ENCODE measurements at places on chromosomes 6 and 20.

- DNase-seq, result no peak
Observed at GRCh38 chr6:110233770-110234374, 53.6 kb downstream of the CDC40 start.

DNA sequence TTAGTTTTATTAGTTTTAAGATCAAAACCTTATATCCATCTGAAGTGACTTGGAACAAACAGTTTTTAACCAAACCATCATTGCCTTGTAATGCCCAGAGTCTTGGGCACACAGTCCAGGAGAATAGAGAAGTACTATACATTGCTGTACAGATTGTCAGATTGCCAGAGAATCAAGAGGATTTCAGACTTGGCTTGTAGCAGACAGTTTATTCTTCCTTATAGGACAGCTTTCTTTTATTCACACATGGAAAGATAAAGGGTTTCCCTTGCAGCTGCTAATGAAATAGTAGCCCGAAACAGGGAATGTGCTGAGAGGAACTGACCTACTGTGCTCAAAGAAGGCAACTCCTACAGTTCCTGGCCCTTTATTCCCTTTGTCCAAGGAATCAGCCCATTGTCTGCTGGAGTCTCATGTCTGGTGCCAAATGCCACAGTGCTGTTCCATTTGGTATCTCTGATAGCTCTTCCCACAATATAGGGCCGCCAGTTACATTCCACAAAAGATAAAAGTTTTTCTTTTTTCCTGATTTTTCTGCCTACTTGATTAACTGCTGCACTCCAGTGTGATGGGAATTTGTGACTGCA is 30.6 kb downstream of the DCBLD1 start:
- no peak for DNase-seq

DNA sequence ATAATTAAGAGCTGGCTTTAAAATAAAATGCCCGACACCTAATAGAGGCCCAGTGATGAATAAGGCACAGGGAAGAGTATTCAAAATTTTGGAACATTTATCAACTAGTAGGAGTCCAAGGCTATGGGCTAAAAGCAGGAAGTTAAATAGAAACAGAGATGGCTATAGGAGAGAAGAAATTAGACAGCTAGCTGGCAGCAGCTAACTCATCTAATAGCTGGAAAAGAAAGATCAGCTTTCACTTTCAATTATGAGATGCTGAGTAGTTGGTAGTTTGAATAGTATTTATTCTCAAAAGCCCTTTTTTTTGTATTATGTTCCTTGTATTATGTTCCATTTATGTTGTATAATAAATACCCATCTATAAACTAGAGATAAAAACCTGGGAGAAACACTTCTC is 215.7 kb downstream of the SLC35F1 start:
- DNase-seq, result no peak

DNA sequence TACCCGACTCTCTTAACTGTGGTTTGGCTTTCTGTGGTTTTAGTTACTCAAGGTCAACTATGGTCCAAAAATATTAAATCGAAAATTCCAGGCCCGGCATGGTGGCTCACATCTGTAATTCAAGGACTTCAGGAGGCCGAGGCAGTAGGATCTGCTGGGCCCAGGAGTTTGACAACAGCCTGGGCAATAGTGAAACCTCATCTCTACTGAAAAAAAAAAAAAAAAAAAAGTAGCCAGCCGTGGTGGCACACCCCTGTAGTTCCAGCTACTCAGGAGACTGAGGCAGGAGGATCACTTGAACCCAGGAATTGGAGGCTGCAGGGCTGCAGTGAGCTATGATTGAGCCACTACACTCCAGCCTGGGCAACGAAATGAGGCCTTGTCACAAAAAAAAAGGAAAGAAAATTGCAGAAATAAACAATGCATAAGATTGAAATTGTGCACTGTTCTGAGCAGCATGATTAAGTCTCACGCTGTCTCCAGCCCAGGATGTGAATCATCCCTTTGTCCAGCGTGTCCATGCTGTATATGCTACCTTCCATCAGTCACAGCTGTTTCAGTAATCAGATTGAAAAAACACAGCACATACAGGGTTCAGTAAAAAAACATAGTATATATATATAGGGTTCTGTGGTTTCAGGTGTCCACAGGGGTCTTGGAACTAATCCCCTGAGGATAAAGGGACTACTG is 40.7 kb downstream of the RGS17 start:
- no peak for DNase-seq

GRCh38 chr6:73722318-73723060 is 26.5 kb downstream of the CD109 start:
- no peak for DNase-seq

DNA sequence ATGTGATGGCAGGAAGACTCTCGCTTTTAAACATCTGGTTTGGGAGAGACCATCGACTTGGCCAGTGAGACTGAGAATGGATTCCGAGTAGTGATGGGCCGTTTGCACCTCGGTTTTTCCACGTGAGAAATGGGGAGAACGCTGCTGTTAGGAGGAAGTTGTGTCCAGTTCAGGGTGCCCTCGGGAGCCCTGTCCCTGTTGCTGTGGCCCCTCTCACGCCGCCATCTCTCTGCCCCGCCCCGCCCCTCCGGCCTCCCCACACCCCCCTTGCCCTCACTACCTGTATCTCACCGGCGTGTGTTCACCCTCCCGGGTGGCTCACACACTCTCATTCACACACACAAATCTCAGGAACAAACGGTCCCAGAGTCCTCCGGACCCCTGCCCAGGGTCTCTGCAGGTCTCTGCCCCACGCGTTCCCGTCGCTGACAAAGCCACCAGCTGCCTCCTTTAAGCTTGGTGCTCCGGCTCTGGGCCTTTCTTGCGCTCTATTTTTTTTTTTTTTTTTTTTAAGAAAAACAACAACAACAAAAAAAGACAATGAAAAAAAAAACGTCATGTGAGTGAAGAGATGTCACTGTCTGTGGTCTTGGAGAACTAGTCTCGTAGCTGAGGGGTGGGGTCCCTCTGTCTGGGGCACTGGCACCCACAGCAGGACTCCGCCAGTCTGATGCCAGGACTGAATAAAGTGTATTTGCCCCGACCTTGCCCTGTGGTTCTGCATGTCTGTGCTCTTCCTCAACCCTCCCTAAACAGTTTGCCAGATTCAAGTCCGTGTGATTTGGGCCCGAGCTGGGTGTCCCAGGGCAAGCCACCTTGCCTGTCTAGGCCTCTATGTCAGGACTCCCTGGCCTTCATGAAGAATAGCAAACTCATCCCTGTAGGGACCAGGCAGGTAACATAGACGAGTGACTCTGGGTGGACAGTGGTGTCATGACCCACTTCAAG is 2.9 kb downstream of the SOX12 start:
- no peak for DNase-seq

DNA sequence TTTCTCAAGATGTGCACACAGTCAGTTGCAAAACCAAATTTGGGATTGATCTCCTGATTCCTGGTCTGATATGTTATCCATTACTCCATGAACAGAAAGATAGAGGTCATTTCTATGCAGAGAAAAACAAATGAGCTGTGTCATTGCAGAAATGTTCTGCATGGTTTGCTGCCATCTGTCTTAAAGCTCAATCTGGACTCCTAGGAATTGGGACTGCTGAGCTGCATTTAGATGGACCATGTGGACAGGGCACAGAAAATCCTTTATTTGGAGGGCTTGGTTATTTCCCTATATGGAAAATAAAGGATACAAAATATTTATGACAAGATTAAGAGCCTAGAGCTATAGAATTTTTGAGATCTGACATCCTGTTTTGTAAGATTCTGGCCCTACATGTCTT is 91.3 kb downstream of the ADGRB3 start:
- DNase-seq, result no peak

DNA sequence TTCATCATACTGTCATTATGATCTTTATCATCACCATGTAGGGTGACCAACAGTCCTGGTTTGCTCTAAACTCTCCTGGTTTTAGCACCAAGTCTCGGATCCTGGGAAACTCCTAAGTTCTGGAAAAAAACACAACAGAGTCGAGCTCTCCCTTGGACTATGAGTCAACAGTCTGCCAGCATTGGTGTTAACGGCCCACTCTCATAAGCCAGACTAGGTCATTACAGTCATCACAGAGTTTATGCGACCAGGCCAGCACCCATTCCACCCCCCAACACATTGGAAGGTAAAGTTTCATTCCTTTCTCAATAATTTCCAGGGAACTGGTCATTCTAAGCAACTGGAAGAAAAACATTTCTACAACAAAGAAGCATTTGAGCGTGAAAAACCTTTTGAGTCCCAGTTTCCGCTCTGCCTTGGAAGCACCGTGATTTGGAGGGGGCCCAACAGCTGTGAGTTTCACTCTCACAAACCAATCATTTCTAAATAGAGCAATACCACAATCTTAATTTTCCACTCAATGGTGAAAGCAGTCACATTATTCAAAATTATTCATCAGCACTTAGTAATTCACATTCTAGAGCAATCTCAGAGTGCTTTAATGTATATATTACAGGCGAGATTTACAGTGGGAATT is 445.0 kb downstream of the CDH26 start:
- no peak for DNase-seq

GRCh38 chr6:101544286-101544685 is 150.8 kb downstream of the GRIK2 start:
- DNase-seq, result no peak

- DNase-seq, result no peak
Observed at GRCh38 chr6:113352029-113352801, 504.9 kb upstream of the MARCKS start.

DNA sequence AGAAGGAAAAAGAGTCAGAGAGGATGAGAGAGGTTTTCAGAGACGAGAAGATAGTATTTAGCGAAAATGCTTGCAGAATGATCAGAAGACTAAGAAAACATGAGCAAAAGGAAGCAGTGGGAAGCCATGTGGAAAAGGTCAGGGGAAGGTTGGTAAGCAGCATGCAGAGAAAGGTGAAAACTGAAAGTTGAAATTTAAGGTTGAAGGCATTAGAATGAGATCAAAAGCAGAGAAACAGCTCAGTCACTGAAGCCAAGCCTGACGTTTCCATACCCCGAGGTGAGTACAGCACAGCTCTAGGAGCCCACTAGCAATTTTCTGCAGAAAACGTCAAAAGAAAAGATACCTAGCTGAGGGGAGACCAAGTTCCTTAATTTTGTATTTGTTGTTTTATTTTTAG is 19.1 kb upstream of the TFB1M start:
- DNase-seq, result no peak

DNA sequence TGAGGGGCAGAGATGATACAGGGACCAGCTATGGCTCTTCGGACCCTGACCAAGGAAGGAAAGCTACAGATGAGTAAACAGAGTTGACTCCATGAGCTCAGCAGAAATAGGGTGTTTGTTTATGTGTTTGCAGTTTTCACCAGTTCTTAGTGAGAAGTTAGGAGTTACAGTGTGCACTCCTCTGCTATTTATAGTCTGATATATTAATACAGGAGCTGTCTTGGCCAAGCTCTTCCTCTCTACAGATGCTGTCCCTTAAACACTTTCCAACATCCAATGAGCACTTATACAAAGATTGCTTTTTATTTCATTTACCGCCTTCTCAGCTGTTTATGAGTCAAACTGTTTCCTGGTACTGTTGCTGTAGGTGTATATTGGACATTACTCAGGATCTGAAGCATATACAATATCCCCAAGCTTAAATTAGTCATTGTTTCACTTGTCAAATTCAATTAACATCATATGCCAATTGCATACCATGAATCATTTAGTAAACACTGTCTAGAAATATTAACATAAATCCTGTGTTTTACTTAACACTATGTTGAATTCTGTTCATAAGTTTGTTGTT is 618.0 kb downstream of the PRKN start:
- DNase-seq, result no peak

DNA sequence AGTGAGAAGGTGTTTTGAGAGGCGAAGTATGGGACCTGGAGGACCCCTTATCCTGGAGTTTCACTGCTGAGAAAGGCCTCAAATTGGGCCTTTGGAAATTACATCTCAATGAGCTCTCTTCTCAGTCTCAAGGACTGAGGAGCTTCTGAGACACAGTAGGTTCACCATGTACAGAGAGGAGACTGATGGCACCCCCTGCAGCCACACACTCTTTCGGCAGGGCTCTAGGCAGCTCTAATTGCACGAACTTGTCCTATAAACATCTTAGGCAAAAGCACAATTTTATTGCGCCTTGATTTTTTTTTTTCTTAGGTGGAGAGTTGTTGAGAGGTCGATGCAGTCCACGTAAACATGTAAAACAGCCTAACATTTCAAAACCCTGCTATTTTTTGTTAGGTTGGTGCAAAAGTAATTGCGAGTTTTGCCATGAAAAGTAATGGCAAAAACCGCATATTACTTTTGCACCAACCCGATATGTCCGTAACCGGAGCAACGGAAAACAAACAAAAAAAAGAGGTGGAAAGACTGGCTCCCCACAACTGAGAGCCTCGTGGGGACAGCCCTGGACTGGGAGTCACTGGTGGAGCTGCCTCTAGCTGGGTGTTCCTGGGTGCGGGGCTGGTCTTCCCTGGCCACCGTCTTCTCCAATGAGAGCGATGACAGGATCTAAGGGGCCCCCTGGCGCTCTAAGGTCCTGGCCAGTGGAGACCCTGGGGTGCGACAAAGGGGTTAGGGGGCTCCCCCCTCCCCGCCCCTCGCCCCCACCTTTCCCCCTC is 84.0 kb upstream of the EYA2 start:
- DNase-seq, result no peak

GRCh38 chr6:170230520-170231292 is 60.2 kb downstream of the DLL1 start:
- peak; percentile 37 for DNase-seq

- DNase-seq, result no peak
Observed at GRCh38 chr6:107665382-107665781, 158.7 kb downstream of the SCML4 start.

- no peak for DNase-seq
Observed at GRCh38 chr20:34820805-34821578, 4.5 kb downstream of the NCOA6 start.

- DNase-seq, result no peak
Observed at GRCh38 chr20:36471885-36472636, 69.3 kb upstream of the MYL9 start.

DNA sequence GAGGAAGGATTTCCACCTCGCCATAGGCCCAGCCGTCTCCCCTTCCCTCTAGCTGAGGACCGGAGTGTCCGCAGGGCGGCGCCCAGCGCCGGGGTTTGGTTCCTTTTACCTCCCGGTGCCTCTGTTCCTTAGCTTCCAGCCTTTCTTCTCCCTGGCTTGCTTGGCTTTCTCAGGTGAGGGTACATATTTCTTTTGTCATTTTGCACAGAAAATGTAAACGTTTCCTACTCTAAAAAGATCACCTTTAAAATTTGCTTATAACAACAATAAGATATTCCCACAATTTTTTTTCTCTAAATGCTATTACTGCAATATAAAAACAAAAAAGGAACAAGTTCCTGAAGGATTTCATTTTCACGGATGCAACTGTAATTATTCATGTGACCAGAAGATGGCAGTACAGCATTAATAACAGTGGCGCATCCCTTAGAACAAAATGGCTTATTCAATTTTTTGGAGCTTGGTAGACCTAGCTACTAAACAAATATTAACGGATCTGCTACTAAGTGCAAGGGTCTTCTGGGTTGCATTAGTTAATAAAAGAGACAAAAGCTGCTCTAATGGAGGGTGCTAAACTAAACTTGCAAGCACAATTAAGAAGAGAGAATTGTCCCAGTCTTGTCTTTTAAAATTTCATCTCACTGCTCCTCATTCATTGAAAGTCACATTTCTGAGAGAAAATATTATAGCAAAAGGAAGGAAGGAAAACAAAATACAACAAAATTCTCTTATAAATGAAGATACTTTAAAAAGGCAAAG is 172.9 kb downstream of the ADGRG6 start:
- no peak for DNase-seq

Measured in left lung (tissue), 14 donors.